ENCODE measurements at places on chromosomes 3 and 15. TPM values are rescaled to one million over a fixed set of nuclear protein-coding genes. Genes with fewer than 3 reads are reported as not detected.

GRCh38 chr3:39025222-39025970 is 26.3 kb downstream of the SCN11A start:
- no peaks in the 10 kb centered on the region for H3K4me1 ChIP-seq
- H3K27ac ChIP-seq: no peak overlapping the region
- no peak overlapping the region for H3K4me3 ChIP-seq

DNA sequence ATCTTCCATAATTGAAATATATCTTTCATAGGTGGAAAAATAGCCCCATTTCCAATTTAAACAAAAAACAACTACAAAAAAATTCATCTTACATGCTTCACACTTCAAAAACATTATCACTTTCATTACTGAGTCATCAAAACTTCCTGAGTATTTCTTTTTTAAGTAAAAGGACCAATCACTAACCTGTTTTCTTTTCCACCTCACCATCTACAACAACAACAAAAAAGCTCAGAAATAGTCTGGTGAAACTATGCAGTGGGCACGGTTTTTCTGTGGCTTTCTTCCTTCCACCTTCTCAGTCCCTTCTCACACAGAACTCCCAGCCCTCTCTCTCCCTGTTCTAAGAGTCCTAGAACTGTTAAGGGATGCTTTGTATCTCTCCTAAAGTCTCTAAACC is 20.3 kb upstream of the TNIK start:
- H3K4me1 ChIP-seq: no peaks in the 10 kb centered on the region
- H3K36me3 ChIP-seq: no peaks in the 10 kb centered on the region
- DNase-seq: no peak
- no peak overlapping the region for H3K27ac ChIP-seq
- no peak overlapping the region for H3K4me3 ChIP-seq

DNA sequence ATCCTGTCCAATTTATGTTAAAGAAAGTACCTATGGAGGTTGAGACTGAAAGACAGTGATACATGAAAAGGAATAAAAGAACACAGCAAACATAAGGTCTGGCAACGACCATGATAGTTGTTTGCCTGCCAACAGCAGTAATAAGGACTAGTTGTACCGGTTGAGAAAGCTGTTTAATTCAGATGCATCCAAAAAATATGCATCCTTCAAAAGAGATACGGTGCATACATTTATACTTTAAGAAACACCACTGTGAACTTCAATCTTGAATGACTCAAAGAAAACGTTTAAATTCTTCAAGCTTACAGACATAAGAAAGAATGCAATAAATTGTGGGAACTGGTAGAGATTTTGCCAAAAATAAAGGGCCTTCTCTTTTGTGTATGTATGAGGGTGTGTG is 492.1 kb downstream of the NLGN1 start:
- H3K36me3 ChIP-seq: no peaks in the 10 kb centered on the region
- H3K27ac ChIP-seq: no peak overlapping the region
- no peak for DNase-seq
- no peak overlapping the region for H3K4me3 ChIP-seq
- no peaks in the 10 kb centered on the region for H3K4me1 ChIP-seq

DNA sequence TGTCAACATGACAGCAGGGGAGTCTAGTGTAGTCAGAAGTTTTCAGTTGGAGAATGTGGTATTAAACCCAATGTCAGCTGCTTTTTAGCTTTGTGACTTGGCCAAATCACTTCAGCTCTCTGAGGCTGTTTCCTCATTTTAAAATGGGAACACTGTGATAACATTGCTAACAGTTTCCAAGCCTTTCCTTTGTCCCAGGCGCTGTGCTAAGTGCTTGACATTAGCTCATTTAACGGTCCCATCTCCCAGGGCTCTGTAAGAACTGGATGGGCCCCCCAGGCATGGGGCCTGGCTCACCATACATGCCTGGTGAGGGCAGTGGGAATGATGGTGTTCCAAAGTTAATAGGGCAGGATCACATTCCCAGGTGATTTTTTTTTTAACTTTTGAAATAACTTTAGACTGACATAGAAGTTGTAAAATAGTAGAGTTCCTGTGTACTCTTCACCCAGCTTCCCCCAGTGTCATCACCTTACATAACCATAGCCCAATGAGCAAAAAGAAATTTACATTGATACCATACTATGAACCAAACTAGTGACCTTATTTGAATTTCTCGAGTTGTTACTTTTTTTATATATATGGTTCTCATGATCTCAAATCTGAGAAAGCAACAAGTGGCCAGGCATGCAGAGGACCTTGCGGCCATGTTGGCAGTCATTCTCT is 7.7 kb downstream of the RASL12 start:
- no peak overlapping the region for H3K27ac ChIP-seq
- H3K36me3 ChIP-seq: no peaks in the 10 kb centered on the region
- no peaks in the 10 kb centered on the region for H3K4me1 ChIP-seq
- H3K4me3 ChIP-seq: no peak overlapping the region
- DNase-seq: no peak

GRCh38 chr3:32309654-32310242 is 71.3 kb downstream of the CMTM8 start:
- no peak overlapping the region for H3K4me3 ChIP-seq
- DNase-seq: no peak
- H3K27ac ChIP-seq: no peak overlapping the region
- H3K27me3 ChIP-seq: no peaks in the 10 kb centered on the region
- H3K4me1 ChIP-seq: no peaks in the 10 kb centered on the region
- H3K36me3 ChIP-seq: no peaks in the 10 kb centered on the region

Gene ZPLD1
- total RNA-seq: 0.17 TPM

GRCh38 chr3:128198313-128198712 is 45.0 kb downstream of the EEFSEC start:
- no peak overlapping the region for H3K4me3 ChIP-seq
- no peaks in the 10 kb centered on the region for H3K36me3 ChIP-seq

- no peak for DNase-seq
- no peaks in the 10 kb centered on the region for H3K4me1 ChIP-seq
- H3K36me3 ChIP-seq: no peaks in the 10 kb centered on the region
- no peaks in the 10 kb centered on the region for H3K27me3 ChIP-seq
- H3K4me3 ChIP-seq: no peak overlapping the region
These were observed 102.9 kb downstream of the LRRC49 start for GRCh38 chr15:70995383-70995970.

Gene IL17RC
- 9.3 TPM for total RNA-seq

- DNase-seq: peak; percentile 25
- H3K4me1 ChIP-seq: no peaks in the 10 kb centered on the region
- H3K27ac ChIP-seq: no peak overlapping the region
These were observed 3.7 kb downstream of the DUOX1 start for GRCh38 chr15:45133561-45133920.

GRCh38 chr15:48602358-48603122 is 43.0 kb downstream of the FBN1 start:
- no peak overlapping the region for H3K4me3 ChIP-seq
- peaks cover 31% of the 10 kb centered on the region for H3K4me1 ChIP-seq
- peak; percentile 87 for DNase-seq

DNA sequence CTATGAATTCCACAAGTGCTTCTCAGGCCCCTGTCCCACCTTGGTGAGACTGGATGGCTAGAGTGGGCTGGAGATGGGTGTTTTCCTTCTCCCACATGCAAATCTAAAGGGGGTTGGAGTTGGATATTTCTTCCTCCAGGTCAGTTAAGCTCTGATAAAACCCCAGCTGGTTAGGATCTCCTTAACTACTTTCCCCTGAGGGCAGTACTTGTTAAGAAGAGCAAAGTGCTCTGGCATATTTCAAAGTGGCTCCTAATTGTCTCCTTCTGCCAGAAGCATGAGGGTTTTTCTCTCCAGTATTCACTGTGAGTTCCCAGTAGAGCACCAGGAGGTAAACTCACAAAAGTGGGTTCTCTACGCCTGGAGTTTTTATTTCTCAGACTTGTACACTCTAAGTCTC is 31.4 kb downstream of the COL6A6 start:
- no peak overlapping the region for H3K4me3 ChIP-seq
- no peaks in the 10 kb centered on the region for H3K27me3 ChIP-seq
- H3K36me3 ChIP-seq: no peaks in the 10 kb centered on the region
- no peak overlapping the region for H3K27ac ChIP-seq
- DNase-seq: no peak
- H3K4me1 ChIP-seq: no peaks in the 10 kb centered on the region
